ENCODE measurements at places on chromosomes 4 and X.

- no peak for DNase-seq
These were observed 17.6 kb downstream of the AFP start for GRCh38 chr4:73453701-73454005.

DNA sequence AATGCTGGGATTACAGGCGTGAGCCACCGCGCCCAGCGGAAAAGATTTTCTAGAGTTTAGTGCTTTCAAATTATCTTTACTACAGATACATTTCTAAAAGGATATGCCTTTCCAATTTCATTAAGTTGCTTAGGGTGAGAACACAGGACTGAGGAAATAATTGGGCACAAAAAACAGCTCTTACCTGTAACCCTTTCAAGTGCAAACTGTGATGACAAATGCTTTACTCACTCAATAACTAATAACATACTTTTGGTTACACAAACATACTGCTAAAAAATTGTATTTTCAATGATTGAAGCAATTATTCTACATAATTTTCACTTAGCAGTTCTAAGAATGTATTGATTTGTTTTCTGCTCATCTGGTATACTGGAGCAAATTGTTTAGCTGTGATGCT lies 40.2 kb downstream of the PALLD start:
- DNase-seq = no peak

DNA sequence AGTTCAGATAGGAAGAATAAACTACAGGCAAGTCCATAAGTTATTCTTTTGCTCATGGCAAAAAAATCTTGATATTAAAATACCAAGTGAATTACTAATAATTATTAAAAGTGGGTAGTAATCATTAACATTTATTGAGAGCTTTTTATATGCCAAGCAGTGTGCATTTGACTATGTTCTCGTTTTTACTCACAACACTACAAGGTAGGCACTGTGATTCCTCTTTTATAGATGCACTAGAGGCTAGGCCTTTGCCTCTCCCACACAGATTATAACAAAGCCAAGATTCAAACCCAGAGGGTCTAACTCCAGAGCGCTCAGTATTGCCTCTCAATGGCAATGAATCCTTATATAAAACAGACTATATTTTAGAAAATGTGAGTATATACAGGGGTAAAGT lies 254.2 kb downstream of the NAF1 start:
- no peak for DNase-seq

DNA sequence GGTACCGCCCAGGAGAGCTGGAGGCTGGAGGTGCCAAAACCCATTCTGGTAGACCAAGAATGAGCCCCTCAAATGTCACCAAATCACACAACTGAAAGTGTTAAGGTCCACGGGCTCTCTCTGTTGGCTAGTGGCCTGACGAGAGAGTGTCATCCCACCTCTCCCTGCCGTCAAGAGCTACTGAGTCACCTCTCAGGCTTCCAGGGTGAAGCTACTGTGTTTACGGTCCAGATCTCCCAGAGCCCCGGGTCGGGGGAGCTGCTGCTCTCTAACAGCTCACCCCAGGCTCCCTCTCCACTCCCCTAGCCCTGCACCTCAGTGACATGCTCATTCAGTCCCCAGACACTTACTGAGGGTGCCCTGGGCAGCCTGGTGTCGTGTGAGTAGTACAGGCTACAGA lies 59.2 kb downstream of the ADGRG2 start:
- no peak for DNase-seq

DNA sequence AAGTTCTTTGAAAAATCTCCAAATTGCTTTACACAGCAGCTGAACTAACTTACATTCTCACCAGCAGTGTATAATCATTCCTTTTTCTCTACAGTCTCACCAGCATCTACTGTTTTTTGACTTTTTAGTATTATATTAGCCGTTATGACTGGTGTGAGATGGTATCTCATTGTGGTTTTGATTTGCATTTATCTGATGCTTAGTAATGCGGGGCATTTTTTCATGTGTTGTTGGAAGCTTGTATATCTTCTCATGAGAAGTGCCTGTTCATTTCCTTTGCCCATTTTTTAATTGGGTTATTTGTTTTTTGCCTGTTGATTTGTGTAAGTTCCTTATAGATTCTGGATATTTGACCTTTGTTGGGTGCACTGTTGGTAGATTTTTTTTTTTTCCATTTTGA lies 931.7 kb downstream of the CENPC start:
- DNase-seq = no peak

GRCh38 chr4:128519163-128519830 lies 231.7 kb upstream of the PGRMC2 start:
- DNase-seq = peak; percentile 31

DNA sequence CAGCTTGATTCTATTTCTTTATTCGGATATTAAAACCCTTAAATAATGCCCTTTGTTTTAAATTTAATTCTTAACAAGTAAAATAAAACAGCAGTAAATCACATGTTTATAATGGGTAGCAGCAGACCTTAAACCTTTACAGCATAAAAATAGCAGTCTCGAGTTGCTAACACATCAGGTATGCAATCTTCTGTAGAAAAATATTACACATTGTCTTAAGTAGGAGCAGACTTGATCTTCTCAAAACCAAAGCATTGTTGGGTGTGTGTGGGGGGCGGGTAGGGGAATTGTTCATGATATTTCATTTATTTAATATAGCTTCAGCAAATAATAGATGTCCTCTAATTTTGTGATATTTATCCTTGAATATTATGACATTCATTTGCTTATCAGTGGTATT lies 331.4 kb downstream of the PCDH7 start:
- no peak for DNase-seq

DNA sequence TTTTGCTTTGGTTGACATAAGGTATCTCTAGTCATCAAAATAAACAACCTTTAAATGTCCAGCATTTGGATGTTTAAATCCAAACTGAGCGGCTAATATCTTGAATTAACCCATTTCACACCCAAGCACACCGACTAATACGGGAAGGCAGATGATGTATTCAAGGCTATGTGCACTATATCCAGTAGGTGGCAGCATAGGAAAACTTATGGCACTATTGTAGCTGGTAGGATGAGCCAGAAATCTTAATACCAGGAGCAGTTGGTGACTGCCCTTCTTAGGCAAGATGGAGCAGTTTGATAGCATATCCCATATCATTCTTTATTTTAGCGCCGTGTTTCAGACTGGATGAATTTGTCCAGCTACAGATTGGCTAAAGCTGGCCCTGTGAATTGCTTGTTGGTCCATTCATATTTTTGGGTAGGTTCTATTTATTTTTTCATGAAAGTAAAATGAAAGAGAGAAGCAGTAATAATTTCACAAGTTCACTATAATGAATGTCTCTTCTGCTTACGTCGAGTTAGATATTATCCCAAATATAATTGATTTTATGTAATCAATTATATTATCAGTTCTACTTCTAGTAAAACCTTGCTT lies 24.4 kb downstream of the UCHL1 start:
- DNase-seq = peak; percentile 2

DNA sequence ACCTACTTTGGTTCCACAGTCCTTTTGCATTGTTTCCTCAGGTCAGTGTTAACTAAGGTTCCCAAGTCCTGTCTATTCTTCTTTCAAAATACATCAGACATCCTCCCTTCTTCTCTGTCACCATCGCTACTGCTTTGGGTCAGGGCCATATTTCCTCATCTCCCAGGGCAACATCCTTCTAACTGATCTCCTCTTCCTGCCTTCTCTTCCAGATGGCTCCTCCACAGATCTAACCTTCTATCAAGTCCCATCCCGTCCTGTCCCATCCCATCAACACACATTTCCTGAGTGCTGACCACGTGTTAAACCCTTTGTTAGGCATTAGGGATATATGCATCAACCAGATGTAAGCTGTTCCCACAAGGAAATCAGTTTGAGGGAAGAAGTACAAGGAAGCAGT lies 25.9 kb downstream of the PLAC1 start:
- no peak for DNase-seq

DNA sequence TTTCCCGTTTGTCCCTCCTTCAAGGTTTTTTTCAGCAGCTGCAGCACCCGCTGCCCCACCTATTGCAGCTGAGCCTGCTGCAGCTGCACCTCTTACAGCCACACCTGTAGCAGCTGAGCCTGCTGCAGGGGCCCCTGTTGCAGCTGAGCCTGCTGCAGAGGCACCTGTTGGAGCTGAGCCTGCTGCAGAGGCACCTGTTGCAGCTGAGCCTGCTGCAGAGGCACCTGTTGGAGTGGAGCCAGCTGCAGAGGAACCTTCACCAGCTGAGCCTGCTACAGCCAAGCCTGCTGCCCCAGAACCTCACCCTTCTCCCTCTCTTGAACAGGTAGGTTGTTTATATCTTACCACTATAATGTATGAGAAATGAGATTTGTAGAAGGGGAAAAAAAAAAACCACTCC lies 4.5 kb downstream of the PRR27 start:
- DNase-seq = no peak

- no peak for DNase-seq
These were observed 263.9 kb upstream of the CXXC4 start for GRCh38 chr4:104758574-104758973.

DNA sequence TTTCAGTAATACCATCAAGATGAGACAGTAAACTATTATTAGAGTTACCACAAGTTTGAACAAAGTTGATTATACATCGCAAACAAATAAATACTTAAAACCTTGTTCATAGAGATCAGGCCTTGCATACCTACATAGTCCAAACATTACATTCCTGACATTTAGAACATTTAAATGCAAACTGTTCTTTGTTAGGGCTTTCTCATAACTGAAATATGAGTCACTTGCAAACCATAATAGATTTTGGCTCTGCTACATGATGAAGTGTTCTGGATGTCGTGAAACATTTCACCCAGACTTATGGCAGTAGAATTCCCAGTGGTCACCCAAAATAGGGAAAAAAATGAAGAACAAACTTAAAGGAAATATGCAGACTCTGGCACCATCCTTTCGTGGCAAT lies 75.0 kb downstream of the FAT4 start:
- DNase-seq = no peak

GRCh38 chr4:20251796-20252655 lies at the start of gene SLIT2:
Gene SLIT2 (plus strand): TSS chr4:20251905. CDS start chr4:20253816, 1,911 bp downstream.
- DNase-seq = peak; percentile 82

DNA sequence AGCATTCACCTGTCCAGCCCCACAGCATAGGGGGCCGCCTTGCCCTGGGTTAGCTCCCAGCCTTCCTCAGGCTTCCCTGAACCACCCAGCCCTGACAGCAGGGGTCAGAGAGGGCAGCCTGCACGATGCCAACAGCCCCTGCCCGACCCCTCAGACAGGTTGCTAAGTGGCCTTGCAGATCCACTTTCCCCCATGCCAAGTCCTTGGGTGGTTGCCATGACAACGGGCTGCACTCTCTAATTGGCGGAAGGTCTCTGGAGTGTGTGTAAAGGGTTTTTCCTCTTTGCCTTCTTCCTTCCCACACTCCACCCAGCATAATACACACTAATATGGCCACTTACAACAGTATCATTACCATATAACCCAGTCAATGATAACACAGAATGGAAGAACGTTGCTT lies 99.6 kb upstream of the AFAP1 start:
- DNase-seq = no peak

DNA sequence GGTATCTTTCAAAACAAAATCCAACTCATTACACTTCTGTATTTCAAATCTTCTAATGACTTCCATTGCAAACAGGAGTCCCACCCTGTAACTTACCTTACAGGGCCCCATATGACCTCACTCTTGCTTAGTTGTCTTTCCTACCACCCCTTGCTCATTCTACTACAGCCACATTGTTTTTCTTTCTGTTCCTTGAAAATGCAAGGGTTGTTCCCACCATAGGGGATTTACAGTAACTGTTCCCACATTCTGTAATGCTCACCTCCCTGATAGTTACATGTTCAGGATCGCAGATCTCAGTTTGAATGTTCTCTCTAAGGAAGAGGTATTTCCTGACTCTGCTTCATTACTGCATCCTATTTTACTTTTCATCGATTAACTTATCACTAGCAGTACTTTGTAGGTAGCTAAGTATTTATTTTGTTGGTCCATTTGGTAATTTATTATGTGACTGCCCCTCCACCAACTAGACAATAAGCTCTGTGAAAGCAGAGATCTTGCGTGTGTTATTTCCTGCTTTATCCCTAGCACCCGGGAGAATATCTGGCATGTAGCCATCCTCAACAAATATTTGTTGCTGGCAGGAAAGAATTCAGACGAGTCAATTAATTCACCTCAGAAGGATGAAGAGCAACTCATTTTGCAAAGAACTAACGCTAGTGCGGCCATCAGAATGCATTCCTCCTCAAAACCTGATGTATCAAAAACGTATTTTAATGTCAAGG lies 21.4 kb downstream of the MAOB start:
- no peak for DNase-seq

DNA sequence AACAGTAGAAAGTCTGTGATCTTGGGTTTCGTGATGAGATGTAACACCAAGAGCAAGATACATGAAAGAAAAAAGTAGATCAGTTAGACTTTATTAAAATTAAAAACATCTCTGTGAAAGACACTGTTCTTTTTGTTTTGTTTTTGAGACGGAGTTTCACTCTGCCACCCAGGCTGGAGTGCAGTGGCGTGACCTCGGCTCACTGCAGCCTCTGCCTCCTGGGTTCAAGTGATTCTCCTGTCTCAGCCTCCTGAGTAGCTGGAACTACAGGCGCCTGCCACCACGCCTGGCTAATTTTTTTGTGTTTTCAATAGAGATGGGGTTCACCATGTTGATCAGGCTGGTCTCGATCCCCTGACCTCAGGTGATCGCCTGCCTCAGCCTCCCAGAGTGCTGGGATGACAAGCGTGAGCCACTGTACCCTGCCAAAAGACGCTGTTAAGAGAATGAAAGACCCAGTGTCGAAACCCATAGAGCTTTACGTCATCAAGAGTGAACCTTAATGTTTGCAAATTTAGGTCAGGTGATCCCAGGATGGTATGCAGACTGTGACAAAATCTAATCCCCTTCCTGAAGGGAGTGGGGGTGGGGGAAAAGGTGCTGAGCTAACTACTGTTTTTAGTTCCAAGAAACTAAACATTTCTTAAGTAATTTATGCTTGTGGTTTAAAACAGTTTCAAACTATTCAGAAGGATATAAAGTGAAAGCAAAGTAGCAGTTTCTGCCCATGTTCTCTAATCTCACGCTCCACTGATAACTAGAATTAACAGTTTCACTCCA lies 8.0 kb downstream of the OFD1 start:
- no peak for DNase-seq

GRCh38 chr4:80592950-80593349 lies 257.4 kb downstream of the CFAP299 start:
- DNase-seq = no peak

- peak; percentile 55 for DNase-seq
These were observed 442 bp downstream of the NDUFB11 start for GRCh38 chrX:47143894-47144625.

DNA sequence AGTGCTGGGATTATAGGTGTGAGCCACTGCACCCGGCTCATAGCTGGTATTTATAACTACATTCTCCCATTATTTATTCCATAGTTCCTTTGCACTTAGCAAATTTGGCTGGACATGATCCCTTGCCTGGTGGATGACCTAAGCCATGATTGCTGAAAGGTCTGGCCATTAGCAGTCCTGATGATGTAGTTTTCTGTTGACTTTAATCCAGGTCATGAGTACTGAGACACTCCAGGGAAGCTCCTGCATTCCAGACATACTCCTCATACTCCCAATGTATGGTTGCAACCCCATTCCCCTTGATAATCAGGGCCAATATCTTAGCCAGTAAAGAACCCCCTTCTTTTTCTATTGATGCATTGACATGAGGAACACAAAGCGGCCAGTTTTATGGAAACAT lies 24.4 kb upstream of the MGST2 start:
- no peak for DNase-seq
